Jurkat, Clone E6-1 (cell line): ENCODE measurements at places on chromosomes 6 and 20.

DNA sequence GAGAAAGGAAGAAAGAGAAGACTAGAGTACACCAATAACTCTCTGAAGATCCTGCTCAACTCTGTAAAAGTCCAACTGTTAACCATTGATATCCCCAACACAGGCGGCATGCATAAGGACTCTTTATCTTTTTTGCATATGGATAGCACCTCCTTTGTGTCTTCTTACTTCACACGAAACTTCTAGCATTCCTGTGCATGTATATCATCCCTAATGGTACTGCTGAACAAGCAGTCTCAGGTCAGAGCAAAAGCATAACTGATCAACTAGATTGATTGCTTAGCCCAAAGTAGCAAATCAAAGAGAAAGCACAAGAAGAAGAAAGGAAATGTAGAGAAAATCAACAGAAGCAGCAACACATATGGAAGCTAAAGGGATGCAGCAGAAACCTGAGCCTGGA, 234.4 kb downstream of the SYNE1 start:
- DNase-seq, result no peak

GRCh38 chr6:36200154-36200891, 3.8 kb downstream of the BRPF3 start:
- DNase-seq, result no peak

- no peak for DNase-seq
Measured at GRCh38 chr6:106098383-106099234, 12.5 kb downstream of the PRDM1 start.

DNA sequence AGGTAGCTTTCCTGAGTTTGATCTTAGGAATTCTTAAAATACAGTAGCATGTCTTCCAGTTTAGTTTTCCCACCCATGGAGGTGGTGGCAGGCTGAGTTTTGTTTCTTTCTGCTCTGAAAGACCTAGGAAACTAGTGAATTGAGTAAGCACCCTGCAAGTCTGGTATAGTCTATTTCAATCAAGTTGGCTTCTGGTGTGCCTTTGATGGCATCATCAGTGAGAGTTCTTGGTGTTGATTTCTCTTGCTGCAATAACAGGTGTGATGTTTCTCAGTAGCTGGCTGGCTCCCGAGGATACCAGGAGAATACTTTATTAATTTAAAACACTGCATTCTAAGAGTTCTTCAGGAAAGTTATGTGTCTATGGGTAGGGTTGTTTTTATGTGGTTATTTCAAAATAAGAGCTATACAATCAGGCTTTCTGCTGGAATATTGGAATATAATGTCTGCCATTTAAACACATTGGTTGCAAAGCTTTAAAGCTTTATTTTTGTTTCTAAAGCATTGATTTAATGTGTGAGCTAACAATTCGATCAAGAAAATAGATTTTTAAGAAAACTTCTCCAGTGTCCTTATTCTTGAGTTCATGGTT, 19.0 kb downstream of the VAPB start:
- peak; percentile 43 for DNase-seq

GRCh38 chr6:143288923-143289322, 161.6 kb downstream of the ADAT2 start:
- no peak for DNase-seq

GRCh38 chr6:34986845-34987246, 97.8 kb downstream of the ANKS1A start:
- peak; percentile 75 for DNase-seq

- DNase-seq, result no peak
Measured at GRCh38 chr6:44367681-44368080, 19.8 kb upstream of the CDC5L start.

DNA sequence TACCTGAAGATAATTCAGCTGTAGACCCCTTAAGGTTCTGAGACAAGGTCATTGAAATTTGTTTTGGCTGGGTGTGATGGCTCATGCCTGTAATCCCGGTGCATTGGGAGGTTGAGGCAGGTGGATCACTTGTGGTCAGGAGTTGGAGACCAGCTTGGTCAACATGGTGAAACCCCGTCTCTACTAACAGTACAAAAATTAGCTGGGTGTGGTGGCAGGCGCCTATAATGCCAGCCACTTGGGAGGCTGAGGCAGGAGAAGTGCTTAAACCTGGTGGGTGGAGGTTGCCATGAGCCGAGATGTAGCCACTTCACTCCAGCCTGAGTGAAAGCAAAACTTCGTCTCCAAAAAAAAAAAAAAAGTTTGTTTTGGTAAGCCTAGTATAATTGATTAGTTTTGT, 11.0 kb downstream of the SRSF3 start:
- DNase-seq, result no peak

GRCh38 chr6:136784271-136784664, 8.0 kb downstream of the MAP3K5 start:
- no peak for DNase-seq

- DNase-seq, result no peak
Measured at GRCh38 chr20:3820901-3821727, 767 bp downstream of the AP5S1 start.

DNA sequence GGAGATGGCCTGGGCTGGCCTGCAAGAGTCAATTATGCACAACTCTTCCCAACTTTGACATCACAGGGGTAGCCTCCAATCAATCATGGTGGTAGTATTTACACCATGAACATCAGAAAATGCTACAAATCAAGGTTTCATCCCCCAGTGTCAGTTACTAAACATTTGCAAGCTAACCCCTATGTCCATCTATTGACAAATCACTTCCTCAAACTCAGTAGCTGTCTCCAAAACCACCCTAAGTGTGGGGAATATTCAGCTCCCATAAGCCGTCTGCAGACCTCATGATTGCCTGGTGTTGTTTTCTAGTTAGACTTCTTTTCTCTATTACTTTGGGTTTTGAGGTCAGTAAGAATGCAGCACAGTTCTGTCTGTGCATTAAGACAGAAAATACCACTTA, 200.8 kb upstream of the RIN2 start:
- no peak for DNase-seq

DNA sequence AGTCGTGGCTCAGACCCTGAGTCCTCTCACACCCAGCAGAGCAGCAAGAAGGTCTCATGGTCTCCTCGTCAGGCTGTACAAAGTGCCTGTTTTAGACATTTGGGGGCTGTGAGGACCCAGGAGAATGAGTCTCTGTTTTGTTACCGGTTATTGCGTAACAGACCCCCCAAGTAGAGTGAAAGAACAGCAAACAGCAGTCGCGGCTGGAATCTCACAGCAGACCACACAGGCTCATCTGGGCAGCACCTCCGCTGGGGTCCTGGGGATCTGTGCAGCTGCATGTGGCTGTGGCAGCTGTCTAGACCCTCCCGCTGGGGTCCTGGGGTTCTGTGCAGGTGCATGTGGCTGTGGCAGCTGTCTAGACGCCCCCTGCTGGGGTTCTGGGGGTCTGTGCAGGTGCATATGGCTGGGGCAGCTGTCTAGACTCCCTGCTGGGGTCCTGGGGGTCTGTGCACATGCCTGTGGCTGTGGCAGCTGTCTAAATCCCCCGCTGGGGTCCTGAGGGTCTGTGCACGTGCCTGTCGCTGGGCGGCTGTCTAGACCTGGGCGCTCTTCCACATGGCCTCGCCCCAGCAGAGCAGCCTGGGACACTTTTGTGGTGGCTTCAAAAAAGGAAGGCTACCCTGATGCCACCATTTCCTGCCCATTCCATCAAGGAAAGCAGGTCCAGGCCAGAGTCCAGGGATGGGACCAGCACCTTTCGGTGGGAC, 24.7 kb downstream of the ENTPD6 start:
- DNase-seq, result peak; percentile 35

DNA sequence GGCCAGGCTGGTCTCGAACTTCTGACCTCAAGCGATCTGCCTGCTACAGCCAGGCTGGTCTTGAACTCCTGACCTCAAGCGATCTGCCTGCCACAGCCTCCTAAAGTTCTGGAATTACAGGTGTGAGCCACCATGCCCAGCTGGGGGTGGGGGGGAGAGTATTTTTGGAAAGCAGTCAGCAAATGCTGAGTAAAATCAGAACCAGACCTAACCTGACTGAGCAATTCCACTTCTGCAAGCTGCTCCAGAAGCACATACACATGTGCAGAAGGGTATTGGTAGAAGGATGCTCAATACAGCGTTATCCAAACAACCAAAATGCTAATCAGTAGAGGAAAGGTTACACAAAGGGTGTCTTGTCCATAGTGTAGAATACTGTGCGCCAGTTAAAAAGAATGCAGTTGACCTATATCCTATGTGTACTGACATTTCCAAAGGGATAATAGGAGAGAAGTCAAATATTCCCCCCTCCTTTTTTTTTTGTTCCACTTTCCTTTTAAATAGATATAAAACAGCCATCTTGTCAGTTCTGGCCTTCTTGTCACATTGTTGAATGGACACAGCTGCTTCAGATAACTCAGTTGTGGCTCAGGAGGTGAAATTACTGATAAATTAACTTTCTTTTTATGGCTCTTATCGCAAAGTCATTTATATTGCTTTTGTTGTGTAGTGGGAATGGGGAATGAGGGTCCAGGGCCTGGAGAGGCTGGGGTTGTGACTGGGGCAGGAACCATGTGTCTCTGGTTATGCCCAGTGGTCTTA, 74.6 kb downstream of the DTD1 start:
- DNase-seq, result no peak

- DNase-seq, result no peak
Measured at GRCh38 chr20:22584522-22584921, at the start of gene FOXA2. FOXA2 (minus strand) TSS chr20:22584572; CDS start chr20:22584278, 294 bp downstream.

- DNase-seq, result no peak
Measured at GRCh38 chr6:3607599-3607998, 143.9 kb downstream of the PXDC1 start.

GRCh38 chr6:1244941-1245340, 67.0 kb upstream of the FOXQ1 start:
- no peak for DNase-seq

DNA sequence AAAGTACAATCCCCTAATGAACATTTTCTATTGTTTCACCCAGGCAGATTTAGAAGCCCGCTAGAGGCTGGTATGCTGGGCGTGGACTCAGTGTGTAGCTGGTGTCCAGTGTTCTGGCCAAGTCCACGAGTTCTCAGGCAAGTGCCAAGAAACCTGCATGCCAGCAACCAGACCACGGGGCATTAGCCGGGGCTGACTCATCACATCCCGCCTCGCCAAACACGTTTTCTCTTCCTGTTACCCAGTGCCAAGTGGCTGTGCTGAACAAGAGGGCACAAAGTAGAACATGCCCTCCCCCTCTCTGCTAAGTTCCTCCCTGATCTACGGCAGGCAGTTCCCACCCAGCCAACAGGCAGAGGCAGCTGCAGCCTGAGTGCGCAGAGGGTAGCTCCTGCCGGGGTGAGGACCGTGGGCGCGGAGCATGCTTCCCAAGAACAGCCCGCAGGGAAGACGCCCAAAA, 29.6 kb downstream of the RAMACL start:
- no peak for DNase-seq

DNA sequence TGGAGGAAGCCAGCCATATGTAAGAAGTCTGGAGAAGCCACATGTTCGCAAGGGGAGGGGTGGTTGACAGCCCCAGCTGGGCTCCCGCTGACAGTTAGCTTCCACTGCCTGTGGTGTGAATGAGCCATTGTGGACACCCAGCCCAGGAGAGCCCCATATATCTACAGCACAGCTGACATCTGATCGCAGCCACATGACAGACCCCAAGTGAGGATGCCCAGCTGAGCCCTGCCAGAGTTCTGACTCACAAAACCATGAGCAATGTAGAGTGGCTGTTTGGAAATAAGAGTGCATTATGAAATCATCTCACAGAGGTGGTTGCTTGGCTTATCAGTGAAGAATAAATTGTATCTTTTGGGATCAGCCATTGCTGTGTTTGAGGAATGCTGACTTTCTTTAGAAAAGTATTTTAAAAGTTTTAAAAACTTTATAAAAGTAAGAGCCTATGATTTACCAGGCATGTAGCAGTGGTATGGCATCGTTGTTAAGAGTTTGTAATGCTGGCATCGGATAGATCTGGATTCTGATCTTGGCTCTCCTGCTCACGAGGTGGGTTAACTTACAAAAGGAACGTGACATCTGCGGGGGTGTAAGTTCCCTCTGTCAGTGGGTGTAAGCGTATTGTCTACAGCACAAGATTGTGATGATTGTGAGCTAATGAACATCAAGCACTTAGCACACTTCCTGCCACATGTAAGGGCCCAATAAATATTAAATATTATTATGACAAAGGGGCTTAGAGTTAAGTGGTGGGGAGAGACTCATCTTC, 24.1 kb downstream of the CFAP61 start:
- DNase-seq, result no peak

GRCh38 chr6:45702849-45703739, 312.6 kb downstream of the CLIC5 start:
- DNase-seq, result no peak

GRCh38 chr6:5776706-5777390, 229.9 kb downstream of the NRN1 start:
- DNase-seq, result no peak

DNA sequence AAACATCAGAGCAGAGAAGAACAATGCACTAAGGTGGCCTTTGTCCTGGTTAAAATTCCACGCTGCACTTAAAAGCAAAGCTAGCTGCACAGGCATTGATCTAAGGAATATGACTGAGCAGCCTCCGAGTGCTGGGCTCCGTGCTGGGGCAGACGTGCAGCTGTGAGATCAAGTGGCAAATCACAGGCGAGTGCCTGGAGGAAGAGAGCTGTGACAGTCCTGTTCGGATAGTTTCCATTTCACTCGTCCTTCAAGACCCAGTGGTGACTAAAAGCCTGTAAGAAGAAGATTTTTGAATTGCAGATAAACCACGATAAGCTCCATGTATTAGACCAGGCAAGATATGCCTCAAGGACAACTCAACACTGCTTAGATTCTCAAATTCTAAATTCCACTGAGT, 247.9 kb downstream of the ANKRD60 start:
- DNase-seq, result peak; percentile 62

GRCh38 chr20:6783752-6784151, 16.3 kb downstream of the BMP2 start:
- no peak for DNase-seq

- peak; percentile 45 for DNase-seq
Measured at GRCh38 chr6:169724494-169725124, at the start of gene PHF10. PHF10 (minus strand) TSS chr6:169724500; CDS start chr6:169723931, 569 bp downstream.
